Esophagus (tissue), 2 donors: ENCODE measurements at places on chromosomes 11 and 22. TPM values are rescaled to one million over a fixed set of nuclear protein-coding genes. Genes with fewer than 3 reads are reported as not detected.

OR4A16 gene
- polyA plus RNA-seq = not detected

KDM4E gene
- polyA plus RNA-seq = not detected

DBX1 gene
- not detected for polyA plus RNA-seq

TRIM49 gene
- polyA plus RNA-seq = not detected

KRTAP5-9 gene
- polyA plus RNA-seq = 0.28 TPM

BBOX1 gene
- polyA plus RNA-seq = 14.1 TPM

PRR33 gene
- polyA plus RNA-seq = 0.02 TPM

HSPB2 gene
- 1.8 TPM for polyA plus RNA-seq

CD3D gene
- 2.2 TPM for polyA plus RNA-seq
